CD4-positive, alpha-beta T cell treated with Interleukin-17A for 4 hours (primary cell): ENCODE measurements at places on chromosomes 1 and 21.

DNA sequence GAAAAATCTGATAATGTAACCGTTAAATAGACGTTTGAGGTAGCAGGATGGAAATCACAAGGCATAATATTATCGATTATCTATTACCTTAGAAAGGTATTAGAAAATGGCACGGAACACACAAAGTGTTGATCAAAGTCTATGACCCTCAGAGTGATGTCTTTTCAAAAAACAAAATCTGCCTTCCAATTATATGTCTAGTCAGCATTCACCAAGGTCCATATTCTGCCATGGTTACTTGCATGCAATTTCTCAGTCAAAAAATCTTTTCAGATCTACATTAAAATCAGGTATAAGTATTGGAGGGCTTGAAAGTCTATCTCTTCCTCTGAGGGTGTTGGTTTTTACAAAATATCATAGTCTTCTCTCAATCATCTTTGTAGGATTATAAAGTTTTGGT is 81.9 kb downstream of the KCTD3 start:
- DNase-seq = no peak

GRCh38 chr21:44637018-44637850 is at the start of gene KRTAP10-10:
Gene KRTAP10-10 (plus strand): TSS chr21:44637356. CDS start chr21:44637418, 62 bp downstream.
- no peak for DNase-seq

- DNase-seq = no peak
Observed at GRCh38 chr1:212542761-212543187, 65.8 kb upstream of the ATF3 start.

DNA sequence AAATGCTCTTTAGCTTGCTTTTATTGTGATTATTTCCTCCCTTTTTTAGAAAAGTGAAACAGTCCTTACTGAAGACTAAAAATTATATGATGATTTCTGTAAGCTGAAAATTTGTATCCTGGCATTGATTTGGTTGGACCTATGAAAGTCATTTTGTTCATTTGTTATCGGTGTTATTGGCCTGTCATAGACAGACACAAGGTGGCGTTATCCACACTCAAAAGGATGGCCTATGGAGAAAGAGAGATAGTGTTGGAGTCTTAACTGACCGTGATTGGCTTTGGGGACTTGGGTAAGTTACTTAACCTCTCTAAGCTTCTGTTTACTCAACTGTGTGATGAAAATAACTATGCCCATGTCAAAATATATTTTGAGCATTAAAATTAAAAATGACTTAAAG is 203.6 kb upstream of the CHODL start:
- no peak for DNase-seq

- no peak for DNase-seq
Observed at GRCh38 chr1:208544794-208545193, 300.6 kb upstream of the PLXNA2 start.

- DNase-seq = no peak
Observed at GRCh38 chr1:903305-903704, 20.4 kb upstream of the SAMD11 start.

- DNase-seq = no peak
Observed at GRCh38 chr1:202283379-202283844, 58.3 kb downstream of the UBE2T start.

- peak; percentile 30 for DNase-seq
Observed at GRCh38 chr1:204190212-204191211, 5.8 kb downstream of the KISS1 start.

- DNase-seq = no peak
Observed at GRCh38 chr21:15164273-15164672, 99.5 kb upstream of the NRIP1 start.

DNA sequence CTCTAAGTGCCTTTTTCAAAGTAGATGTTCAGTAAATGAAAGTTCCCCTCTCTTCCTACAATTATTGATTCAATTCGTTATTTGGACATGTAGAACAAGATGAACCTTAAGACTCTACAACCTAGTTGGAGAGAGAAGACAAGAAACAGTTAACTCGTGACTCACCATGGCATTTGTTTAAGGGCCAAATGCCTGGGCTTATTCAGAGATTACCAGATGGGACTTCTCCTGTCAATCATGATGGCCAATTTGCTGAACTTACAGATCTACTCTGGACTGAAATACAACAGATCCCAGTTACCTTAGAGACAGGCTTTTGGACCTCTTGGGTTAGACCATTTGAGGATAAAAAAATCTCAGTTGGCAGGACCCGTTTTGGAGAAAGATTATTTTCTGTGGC is 93.5 kb downstream of the C1orf94 start:
- no peak for DNase-seq

DNA sequence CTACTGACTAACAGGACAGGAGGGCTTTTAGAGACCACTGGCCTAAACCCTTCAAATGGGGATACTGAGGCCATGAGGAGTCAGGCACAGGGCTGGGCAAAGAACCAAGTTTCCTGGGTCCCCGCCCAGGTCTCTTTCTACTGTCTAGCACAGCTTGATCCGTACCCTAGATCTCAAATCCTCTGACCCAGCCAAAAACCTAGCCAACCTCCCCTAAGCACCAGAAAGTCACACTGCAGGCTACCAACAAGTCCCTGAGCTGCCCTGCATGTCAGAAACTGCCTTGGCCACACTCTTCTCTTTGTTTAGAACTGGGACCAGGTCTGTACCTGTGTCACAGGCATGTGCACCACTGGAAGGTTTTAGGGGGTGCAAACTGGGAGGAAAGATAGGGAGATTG is 33.6 kb downstream of the AHDC1 start:
- DNase-seq = no peak
